ENCODE measurements at places on chromosomes 1 and 21.

DNA sequence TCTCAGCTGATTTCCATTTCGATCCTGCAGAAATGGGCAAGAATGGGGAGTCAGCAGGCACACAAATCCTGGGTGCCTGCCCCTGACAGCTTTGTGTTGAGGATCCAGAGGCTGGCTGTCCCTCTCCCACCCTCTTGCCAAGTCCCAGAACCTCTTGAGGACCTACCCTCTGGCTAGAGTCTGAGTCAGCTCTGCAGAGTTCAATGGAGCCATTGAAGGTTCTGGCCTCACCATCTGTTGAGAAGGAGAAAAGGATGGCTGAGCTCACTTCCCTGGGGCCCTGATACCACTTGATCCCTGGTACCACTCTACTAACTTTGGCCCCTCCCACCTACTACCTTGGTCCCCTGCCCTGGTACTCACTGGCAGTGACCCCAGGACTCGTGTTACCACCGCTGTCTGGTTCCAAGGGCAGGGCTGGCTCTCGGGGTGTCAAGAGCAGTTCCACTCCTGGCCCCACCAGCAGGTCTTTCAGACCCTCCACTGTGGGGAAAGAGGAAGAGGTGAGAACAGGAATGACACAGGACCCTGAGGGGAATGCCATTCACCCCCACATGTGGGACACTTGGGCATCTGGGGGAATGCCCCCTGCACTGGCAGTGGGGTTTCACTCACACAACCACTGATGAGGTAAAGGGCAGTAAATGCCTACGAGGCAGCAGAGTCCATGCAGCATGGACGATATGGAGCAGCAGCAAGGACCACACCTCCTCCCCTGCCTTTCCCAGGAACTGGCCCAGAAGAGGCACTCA, 10.5 kb downstream of the RXFP4 start:
- no peak for DNase-seq

GRCh38 chr1:80384959-80385358, 1378.4 kb upstream of the ADGRL4 start:
- no peak for DNase-seq

GRCh38 chr1:221150996-221151395, 271.8 kb downstream of the HLX start:
- DNase-seq, result no peak

GRCh38 chr21:31234936-31235335, 109.1 kb downstream of the TIAM1 start:
- no peak for DNase-seq

- DNase-seq, result no peak
These were observed 34.6 kb upstream of the KANK4 start for GRCh38 chr1:62353853-62354252.

DNA sequence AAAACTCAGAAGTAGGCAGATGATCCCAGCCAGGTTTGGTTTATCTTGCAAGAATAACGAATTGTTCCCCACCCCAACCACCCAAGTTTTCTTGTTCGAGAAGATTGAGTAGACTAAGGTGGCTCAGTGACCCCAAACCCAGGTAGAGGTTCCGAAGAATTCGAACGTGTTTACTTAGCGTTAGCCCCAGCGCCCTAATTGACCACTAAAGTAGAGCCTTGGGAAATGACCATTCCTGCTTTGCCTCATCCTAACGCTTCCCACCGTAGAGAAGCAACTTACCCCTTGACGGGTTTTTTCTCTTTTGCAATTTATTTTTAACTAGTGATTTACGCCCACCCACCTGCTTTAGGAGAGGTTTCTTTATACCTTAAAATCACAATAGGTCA, 870 bp downstream of the FBXO28 start:
- no peak for DNase-seq

DNA sequence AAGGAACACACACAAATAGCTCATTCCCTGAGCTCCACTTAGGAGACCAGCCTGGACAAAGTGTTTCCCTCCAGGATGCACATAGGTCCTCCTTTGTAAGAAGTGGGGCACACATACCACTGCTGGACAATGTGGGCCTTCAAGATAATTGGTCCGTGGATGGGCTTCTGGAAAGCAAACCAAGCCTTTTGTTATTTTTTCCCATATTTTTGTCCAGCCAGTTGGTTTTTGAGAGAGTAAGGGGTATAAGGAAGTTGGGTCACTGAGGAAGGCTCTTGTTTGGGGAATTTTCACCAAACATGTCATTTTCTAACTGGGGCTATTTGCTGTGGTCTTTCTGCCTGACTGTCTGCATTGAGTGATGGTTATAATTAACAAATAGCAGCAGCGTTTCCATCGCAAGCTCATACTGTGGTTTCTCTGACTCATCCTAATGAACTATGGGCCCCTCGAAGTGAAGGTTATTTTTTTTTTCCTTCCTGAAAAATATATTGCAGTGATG, 306.3 kb upstream of the DUSP10 start:
- no peak for DNase-seq

- no peak for DNase-seq
These were observed 48.9 kb downstream of the UBIAD1 start for GRCh38 chr1:11321656-11322491.

DNA sequence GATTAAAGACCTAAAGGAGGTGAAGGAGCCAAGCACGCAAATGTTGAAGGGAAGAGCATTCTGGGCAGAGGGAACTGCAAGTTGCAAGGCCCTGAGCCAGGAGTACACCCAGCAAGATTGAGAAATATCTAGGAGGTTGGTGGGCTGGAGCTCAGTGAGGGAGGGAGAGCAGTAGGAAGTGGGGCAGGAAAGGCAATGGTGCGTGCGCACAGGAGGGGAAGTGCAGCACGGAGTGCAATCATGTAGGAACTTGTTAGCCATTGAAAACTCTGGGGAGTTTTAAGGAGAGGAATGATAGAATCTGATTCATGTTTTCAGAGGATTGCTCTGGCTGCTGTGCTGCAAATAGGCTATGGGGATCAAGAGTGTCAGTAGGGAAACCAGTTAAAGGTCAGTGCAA, 13.2 kb upstream of the IGSF3 start:
- no peak for DNase-seq

DNA sequence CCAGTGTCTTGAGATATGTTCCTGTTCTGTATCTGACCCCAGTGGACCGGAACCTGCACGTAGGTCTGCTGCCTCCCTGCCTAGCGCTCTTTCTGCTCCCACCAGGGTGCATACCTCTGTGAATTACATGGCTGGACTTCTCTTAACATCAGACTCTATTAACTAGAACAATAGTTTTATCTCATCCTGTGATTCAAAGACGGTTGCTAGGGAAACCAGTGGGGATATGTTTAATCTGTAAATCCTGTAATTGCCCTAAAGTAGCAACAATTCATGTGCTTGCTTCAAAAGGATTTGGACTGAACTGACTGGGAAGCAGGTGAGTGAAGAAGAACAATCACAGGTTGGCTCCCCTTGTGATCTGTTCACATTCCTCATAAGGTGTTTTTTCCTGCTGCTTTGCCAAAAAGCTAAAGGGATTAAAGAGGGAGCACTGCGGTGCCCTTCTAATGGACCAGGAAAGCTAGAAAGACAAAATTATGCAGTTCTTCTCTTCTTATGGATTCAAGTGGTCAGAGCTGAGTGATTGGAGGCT, 52.7 kb upstream of the DIRAS3 start:
- DNase-seq, result no peak

- DNase-seq, result no peak
These were observed 132.3 kb upstream of the WNT4 start for GRCh38 chr1:22275167-22275566.

GRCh38 chr1:7754234-7754633, 16.9 kb upstream of the VAMP3 start:
- no peak for DNase-seq

- no peak for DNase-seq
These were observed 53.9 kb downstream of the SYDE2 start for GRCh38 chr1:85146972-85147359.

GRCh38 chr1:107842241-107842640, 122.7 kb downstream of the VAV3 start:
- no peak for DNase-seq

GRCh38 chr1:21397813-21398188, 42.1 kb upstream of the NBPF3 start:
- peak; percentile 72 for DNase-seq

DNA sequence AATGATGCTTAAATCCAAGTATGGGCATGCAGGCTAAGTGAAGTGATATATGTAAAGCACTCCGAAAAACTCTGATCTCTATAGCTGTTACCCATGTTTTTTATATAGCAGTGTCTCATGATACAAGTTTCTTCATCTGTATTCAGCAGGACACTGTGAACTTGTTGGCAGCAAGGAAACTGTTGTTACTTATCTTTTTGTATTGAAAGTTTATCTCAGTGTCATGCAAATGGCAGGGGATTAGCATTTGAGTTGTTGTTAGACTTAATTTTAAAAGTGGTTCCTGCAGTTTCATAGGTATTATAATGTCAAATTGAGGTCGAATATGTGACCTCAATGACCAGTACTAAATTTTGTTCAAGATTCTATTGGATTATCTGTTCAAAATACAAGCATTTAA, 47.9 kb downstream of the NCAM2 start:
- no peak for DNase-seq

DNA sequence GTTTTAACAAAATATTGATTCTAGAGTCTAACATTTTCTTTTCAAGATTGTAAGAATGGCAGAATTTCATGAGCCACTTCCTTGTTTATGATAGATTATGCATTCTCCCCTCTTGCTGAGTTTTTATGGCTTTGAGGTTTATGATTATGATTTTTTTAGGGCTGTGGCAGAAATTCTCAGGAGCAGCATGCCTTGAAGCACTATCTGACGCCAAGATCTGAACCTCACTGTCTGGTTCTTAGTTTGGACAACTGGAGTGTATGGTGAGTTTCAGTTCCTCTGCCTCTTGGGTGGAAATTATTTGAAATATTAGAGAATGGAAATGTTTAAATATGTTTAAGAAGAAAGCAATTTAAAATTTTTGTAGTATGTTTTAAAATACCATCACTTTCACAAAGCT, 10.2 kb downstream of the USP16 start:
- no peak for DNase-seq

DNA sequence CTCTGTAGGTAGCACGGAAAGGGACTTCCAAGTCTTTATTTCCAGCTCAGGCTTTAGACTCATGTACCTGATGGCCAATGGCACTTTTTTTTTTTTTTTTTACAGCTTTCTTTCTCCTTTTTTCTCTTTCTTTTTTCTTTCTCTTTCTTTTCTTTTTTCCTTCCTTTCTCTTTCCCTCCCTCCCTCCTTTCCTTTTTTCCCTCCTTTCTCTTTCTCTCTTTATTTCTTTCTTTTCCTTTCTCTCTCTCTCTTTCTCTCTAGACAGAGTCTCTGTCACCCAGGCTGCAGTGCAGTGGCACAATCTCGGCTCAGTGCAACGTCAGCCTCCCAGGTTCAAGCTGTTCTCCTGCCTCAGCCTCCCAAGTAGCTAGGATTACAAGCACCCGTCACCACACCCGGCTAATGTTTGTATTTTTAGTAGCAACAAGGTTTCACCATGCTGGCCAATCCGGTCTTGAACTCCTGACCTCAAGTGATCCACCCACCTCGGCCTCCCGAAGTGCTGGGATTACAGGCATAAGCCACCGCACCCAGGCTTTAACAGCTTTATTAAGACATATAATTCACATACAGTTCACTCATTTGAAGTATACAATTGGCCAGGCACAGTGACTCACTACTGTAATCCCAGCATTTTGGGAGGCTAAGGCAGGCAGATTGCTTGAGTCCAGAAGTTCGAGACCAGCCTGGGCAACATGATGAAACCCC, 5.1 kb upstream of the DCAF8 start:
- DNase-seq, result no peak

DNA sequence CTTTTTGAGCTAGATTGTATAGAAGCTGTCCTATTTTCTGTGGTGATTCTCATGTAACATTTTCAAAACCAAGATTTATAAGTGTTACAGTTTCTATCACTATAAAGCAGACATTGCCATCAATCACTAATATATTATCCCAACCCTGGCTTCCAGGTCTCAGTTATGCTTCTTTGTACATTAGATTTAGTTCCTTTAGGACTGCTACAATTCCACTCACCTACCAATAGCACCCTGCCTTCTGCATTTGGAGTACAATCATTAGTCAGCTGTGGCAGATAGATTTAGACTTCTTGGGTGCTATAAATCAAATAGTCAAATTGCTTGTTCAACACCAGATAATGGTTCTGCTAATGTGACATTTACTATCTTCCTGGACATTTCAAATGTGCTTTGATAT, 281.6 kb downstream of the BRINP3 start:
- DNase-seq, result no peak
